ENCODE measurements at places on chromosomes 6 and 20.

DNA sequence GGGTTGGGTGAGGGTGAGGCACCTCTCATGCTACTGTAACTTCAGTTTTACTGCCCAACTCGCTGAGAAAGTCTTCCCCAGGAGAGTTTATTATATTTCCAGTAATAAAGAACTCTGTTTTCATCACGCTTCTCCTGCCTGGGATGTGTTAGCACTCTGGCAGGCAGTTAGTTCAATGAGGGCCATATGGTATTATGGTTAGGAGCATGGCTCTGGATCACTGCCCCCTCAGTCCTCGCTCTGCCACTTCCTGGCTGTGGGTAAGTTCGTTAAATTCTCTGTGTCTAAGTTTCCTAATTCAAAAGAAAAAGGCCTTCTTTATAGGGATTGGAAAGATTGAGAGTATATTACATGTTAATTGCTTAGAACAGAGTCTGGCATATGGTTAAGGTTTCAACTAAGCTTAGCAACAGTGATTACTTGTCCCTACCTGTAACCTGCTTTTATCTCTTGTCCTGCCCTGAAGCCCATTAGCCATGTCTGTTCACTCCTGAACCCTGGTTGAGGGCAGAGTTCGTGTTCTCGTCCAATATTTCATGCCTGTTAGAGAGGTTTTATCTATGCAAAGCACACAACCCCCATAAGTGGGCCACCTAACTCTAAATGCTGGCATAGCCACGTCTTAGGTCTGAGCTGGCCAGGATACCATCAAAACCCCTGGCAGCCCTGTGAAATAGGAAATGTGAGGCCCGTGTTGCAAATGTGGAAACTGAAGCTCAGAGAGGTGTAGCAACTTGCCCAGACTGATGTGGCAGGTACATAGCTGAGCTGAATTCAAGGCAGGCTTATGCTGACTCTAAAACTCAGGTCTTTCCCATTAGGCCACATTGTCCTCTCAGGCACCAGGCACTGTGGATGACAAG is 342.5 kb upstream of the JARID2 start:
- DNase-seq: no peak

DNA sequence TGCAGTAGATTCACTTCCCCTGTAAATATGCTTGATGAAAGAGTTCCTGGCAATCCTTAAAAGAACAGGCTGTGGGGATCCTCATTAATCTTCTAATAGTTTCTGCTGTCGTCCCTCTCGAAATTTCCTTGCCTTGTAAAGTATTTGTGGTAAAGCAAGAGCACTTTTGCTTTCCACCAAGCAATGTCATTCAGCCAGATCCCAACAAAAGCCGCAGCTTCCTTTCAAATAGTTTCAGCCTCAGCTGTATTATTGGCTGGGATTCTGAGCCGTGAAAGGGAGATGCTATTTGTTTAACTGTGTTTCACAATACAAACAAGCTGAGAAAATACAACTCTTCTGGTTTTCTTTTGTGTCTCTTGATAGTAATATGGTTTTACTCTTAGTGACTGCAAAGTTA is 48.9 kb upstream of the EPHA7 start:
- no peak for DNase-seq

DNA sequence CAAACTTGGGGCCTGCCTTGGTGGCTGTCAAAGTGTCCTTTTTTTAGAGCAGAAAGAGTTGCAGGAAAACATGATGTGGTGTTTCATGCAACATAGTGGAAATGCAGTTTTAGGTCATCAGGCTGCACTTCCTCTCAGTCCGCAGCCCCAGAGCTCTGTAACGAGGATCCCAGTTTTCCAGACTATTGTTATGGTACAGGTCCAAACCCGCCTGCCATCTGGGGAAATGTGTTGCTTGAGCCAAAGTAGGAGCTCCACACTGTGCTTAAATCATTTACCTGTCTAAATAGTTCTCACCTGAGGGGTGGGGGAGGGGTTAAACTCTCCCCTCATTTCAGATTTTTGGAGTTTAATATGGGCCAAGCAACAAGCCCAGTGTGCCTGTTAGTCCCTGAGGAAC is 59.8 kb downstream of the GOPC start:
- no peak for DNase-seq

DNA sequence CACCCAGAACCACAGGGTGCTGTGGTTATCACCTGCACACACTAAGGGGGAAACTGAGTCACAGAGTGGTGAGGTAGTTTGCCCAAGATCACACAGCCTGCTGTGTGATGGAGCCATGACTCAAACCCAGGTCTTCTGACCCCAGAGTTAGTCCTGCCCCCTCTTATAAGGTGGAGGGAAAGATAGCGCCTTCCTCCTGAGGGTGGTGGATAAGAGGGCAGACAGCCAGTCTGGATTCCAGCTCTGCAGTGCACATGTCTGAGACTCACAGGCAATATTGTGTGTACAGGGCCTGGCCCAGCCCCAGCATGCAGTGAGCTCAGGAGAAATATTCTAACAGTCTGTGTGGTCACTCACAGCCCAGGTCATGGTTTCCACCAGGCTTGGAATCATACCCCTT is 393.7 kb downstream of the CDH4 start:
- DNase-seq: no peak

- peak; percentile 40 for DNase-seq
Observed at GRCh38 chr6:162099685-162100084, 627.9 kb downstream of the PRKN start.

GRCh38 chr6:44010411-44011349 is 116.6 kb downstream of the MRPL14 start:
- DNase-seq: peak; percentile 16

DNA sequence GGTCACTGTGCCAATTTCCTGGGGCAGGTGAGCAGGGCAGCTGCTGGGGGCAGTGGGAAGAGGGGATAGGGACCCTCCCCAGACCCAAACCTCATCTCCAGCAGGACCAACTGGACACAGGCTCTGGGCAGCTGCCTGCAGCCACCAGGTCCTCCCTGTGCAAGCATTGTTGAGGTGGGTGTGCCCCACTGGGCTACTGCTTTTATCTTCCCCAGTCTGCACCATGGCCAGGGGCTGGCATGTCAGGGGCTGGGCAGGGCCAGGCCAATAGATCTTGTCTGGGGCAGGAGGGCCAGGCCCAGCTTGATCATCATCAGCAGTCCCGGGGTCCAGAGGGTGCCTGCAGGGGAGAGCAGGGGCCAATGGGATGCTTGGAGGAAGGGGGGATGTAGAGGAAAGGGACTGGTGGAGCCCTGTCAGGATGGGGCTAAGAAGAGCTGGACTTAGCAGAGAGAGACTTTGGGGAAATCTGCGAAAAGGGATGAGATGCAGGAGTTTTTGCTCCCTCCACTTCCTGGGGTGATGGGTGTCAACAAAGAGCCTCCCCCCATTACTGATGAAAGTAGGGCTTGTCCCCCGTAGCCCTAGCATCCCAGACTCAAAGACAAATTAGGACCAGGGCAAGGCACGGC is 5.7 kb downstream of the EBF4 start:
- DNase-seq: no peak

GRCh38 chr20:8464368-8464767 is 332.3 kb downstream of the PLCB1 start:
- no peak for DNase-seq

DNA sequence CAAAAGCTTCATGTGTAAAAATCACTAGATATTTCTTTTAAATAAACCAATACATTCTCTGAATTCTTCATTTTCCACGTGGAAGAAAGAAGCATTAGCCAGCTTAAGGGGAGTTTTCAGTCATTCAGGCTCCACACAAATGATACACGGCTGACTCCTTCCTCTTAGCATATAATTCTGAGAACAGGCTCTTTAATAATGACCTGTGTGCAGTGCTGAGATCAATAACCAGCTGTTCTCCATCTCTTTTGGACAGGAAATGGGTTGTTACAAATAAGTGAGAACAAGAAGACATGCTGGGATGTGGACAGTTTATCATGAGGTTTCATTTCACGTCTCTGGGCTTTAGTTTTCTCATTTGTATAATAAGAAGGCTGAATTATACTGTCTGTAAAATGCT is 146.9 kb upstream of the C6orf118 start:
- DNase-seq: no peak

All from CD4-positive, alpha-beta T cell treated with Interferon gamma for 1 hour (primary cell).